T-helper 2 cell treated with Interferon-gamma antibody and Interleukin-4, amounts not matched to agents 5 μg/mL and 100 μg/mL, for 36 hours (primary cell): ENCODE measurements at places on chromosomes 6 and 20.

DNA sequence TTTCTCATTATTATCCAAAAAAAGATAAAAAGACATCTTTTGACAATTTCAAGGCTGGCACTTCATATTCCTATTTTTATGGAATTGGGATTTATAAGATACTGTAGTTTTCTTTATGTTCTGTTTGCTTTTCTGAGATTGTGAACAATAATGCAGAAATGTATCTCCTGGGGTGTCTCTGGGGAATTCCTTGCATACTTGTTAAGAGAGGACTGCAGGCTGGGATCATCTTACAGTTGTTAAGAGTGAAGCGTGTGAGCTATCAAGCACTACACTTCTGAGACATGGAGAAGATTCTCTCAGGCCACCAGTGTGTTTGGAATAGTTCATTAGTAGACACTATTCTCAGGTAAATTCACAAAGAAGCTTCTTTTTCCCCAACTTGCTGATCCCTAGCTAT, 963.3 kb upstream of the GJE1 start:
- no peak for DNase-seq

- DNase-seq: no peak
These were observed 45.0 kb downstream of the GNAS start for GRCh38 chr20:58897488-58897887.

- no peak for DNase-seq
These were observed 9.6 kb upstream of the CPNE5 start for GRCh38 chr6:36848658-36849441.

GRCh38 chr6:37594895-37595294, 95.2 kb upstream of the CCDC167 start:
- no peak for DNase-seq

DNA sequence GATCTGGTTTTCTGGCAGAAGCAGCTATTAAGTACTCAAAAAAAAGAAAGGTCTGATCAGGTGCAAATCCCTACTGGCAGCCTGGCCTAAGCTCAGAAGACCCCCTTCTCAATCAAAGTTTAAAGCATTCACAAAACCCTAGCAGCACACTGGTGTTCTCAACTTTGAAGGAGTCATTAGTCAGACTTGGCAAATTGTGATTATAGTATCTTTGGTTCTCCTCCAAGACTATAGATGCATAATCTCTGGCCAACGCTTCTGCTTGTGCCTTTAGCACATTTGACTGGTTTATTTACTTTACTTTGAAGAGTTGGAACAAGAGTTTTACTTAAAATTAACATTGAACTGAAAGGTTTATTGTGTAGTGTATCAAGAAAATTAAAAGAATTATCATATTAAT, 248.9 kb downstream of the PTPRK start:
- DNase-seq: no peak

- no peak for DNase-seq
These were observed at the start of gene CCHCR1 for GRCh38 chr6:31157513-31158139. TSS of gene CCHCR1 (minus strand) at chr6:31157802. CDS start at chr6:31157600, 202 bp downstream.

- DNase-seq: no peak
These were observed 726 bp downstream of the FLRT3 start for GRCh38 chr20:14336686-14337085.

DNA sequence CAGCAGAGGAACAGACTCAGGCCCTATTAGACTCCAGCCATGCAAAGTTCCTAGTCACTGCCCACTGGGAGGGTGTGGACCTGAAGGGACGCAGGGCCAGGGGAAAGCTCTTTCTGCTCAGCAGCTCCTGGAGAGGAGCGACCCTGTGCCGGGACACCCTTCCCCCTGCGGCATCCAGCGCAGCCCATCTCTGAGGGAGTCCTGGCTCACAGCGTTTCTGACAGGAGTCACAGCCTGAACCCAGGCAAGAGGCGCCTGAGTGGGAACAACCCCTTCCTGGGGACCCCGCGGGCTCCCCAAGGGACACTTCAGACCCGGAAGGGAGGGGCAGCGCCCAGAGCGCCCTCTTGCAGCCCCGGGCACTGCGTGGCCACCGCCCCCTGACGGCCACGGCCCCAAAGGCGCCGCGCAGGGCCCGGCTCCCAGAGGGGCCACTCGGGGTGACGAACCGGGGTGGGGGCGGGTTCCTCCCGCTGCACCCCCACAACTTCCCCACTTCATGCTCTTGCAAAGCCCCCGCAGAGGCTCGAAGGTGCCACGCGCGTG, 862 bp downstream of the UCKL1 start:
- DNase-seq: peak; percentile 51

GRCh38 chr20:1467355-1468116, 887 bp upstream of the NSFL1C start:
- no peak for DNase-seq

GRCh38 chr20:23963941-23964340, 24.6 kb downstream of the GGTLC1 start:
- DNase-seq: no peak

DNA sequence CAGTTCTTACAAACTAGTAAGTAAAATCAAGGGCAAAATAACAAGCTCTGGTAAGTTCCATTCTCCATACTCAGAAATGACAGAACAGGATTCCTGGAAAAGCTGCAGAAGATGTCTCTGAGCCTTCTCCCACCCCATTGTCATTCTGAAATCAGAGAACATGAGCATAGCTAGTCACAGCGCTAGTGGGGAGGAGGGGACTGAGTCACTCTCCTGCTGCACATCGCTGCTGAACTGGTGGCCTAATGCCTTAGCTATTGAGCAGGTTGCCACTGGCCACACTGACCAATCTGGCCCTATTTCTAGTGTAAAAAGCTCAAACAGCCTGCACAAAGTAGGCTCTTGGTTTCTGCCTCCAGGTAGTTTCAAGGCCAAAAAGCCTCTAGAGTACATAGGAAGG, 26.1 kb upstream of the RIPPLY2 start:
- no peak for DNase-seq

GRCh38 chr6:17628873-17629272, 28.8 kb downstream of the FAM8A1 start:
- no peak for DNase-seq

- no peak for DNase-seq
These were observed 178.7 kb upstream of the CDH4 start for GRCh38 chr20:61073376-61073775.

- DNase-seq: no peak
These were observed 72.3 kb downstream of the OR2B2 start for GRCh38 chr6:27839626-27840475.

GRCh38 chr6:36590237-36590636, 3.9 kb upstream of the SRSF3 start:
- no peak for DNase-seq

- DNase-seq: no peak
These were observed 3.9 kb upstream of the ZNF292 start for GRCh38 chr6:87151471-87151780.

DNA sequence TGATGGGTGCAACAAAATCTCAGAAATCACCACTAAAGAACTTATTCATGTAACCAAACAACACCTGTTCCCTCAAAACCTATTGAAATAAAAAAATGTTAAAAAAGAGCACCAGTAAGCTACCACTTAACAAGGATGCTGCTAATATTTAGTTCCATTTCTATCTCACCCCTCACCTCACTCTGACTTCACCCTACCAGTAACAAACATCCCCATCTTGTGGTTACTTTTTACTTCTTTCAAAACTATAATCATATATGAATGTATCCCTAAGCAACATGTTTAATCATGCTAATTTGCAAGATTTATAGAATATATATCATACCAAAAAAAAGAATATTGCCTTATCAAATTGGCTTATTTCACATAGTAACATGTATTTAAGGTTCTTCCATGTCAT, 27.4 kb upstream of the SLC24A3 start:
- DNase-seq: no peak

DNA sequence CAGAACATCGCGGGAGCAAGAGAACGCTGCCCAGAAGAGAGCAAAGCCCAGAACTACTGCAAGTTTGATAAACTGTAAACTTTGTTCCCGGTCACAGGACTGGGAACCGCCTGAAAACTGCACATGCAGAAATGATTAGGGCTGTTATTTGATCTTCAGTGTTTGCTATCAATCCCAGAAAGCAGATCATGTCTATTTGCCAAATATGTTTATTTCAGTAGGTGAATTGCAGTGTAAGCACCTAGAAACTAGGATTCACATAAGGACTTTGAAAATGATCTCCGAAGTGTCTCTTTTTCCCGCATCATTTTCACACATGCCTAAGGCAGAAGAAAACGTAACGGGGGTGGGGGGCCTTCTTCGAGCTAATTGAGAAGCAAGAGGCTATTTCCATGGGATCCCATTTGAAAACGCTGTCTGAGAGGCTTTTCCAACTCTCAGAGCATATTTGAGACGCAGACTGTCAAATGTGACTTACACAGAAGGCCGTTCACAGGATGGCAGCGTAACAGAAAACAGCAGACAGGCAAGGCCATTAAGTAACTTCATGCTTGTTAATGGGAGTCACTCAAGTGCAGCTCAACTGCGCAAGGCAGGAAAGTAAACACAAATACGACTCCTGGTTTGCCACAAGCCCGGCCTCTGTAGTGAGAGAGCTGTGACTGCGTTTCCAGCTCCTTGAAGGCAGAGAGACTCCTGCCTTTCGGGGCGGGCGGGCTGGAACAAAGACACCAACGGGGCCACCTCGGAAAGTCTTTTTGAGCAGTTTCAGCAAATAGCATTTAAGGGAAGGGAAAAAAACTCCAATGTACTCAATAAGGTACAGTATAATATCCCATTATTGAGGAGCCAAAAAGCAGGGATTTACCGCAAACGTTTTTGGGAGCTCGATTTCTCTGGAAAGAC, 144.7 kb upstream of the ZNF217 start:
- DNase-seq: no peak

- peak; percentile 50 for DNase-seq
These were observed 303 bp downstream of the MBOAT1 start for GRCh38 chr6:20211941-20212391.

DNA sequence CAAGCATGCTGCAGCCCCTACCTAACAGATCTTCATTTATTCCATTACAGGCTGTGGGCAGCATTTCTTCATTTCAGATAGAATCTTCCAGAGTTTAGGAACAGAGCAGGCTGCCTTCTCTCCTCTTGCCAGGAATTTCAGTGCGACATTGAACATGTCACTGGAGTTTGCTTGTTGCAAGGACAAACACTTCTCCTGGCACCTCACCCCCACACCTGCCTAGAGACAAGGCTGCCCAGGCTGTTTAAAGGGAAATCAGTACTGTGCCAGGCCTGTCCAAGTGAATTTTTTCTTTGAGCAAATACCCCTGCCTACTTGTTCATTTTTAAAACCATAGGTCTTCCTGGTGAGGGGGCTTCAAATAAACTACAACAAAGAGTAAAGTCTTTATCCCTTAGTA, 594.1 kb downstream of the PTPRT start:
- DNase-seq: no peak

- DNase-seq: no peak
These were observed 953.7 kb upstream of the MANEA start for GRCh38 chr6:94623586-94623985.

DNA sequence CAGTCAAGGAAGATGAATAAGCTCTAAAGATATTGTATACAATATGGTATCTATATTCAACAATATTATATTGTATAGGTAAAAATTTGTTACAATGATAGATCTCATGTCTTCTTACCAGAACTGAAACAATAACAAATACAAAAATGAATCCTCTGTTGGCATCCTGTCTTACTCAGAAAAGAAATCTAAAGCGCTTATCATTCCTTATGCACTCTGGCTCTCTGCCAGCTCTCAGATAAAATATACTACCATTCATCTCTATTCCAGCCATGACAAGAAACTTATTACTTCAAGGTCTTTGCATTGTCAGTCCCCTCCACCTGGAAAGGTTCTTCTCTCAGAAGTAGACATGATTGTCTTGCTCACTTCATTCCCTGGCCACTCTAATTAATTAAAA, 138.6 kb downstream of the THEMIS start:
- no peak for DNase-seq

GRCh38 chr20:2230726-2231488, 64.9 kb upstream of the TGM3 start:
- no peak for DNase-seq

GRCh38 chr6:49776444-49776843, 10.6 kb downstream of the PGK2 start:
- DNase-seq: no peak

- DNase-seq: no peak
These were observed 102.0 kb downstream of the PSMB1 start for GRCh38 chr6:170450916-170451761.

DNA sequence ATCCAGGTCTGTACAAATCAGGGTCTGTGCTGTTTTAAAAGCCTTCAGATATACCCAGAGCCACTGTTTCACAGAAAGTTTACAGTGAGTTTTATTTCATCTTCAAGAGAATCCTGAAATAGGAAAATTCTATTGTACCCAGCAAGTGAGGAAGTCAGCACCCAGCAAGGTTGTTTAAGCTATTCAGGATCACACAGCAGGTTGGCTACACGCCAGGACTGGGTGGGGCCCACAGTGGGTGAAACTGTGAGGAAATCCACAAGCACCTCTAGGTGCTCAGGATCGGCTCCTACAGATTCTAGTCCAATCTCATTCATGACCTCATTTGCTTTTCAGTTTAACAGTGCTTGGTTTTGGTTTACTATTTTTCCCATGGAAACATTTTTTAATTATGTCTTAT, 128.9 kb downstream of the SYNDIG1 start:
- no peak for DNase-seq

GRCh38 chr20:48721324-48722001, 106.3 kb downstream of the PREX1 start:
- no peak for DNase-seq

DNA sequence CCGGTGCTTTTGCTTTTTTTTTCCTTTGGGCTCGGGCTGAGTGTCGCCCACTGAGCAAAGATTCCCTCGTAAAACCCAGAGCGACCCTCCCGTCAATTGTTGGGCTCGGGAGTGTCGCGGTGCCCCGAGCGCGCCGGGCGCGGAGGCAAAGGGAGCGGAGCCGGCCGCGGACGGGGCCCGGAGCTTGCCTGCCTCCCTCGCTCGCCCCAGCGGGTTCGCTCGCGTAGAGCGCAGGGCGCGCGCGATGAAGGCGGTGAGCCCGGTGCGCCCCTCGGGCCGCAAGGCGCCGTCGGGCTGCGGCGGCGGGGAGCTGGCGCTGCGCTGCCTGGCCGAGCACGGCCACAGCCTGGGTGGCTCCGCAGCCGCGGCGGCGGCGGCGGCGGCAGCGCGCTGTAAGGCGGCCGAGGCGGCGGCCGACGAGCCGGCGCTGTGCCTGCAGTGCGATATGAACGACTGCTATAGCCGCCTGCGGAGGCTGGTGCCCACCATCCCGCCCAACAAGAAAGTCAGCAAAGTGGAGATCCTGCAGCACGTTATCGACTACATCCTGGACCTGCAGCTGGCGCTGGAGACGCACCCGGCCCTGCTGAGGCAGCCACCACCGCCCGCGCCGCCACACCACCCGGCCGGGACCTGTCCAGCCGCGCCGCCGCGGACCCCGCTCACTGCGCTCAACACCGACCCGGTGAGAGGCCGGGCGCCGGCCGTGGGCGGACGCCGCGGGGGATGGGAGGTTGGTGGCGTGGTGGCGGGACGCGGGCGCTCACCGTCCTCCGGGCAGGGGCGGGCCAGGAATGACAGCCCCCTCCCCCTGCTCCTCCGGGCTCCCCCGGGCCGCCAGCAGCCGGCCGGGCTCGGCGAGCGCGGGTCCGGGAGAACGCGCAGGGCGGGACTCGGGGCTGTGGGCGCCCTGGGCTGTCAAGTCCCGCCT, 606 bp downstream of the ID4 start:
- no peak for DNase-seq

GRCh38 chr6:158313989-158314388, 1.7 kb downstream of the TULP4 start:
- DNase-seq: no peak
